Thymus (tissue), 14 donors: ENCODE measurements at places on chromosomes 3 and 15. TPM values are rescaled to one million over a fixed set of nuclear protein-coding genes. Genes with fewer than 3 reads are reported as not detected.

DNA sequence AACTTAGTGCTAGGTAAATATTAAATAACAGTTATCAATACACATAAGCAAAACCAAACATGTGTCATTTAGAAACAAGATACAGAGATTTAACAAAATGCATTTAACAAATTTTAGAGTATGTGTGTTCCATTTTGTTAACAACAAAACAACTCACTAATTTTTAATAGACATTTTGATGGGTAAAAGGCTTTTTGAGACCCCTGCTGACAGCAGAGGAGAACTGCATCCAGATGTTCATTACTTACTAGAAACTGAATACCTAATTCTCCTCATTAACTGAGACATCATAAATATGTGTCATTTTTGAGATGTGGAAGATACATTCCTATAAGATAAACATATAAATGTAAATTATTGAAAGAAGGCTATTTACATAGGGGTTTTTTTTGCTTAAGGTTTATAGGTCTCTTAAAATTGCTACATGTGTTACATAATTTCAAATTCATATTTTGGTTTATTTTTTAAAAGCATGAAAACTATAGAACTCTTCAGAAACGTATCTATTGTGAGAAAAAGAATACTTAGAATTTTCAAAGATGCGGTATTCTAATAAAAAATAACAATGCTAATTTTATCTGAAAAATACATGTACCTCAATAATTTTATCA is 1009.8 kb downstream of the TUSC7 start:
- no peaks in the 10 kb centered on the region for H3K36me3 ChIP-seq
- H3K27me3 ChIP-seq = no peaks in the 10 kb centered on the region
- H3K27ac ChIP-seq = no peak overlapping the region
- H3K4me3 ChIP-seq = no peak overlapping the region
- no peaks in the 10 kb centered on the region for H3K4me1 ChIP-seq

GRCh38 chr3:152961323-152961722 is 126.4 kb downstream of the P2RY1 start:
- H3K27ac ChIP-seq = no peak overlapping the region
- H3K27me3 ChIP-seq = no peaks in the 10 kb centered on the region
- DNase-seq = no peak
- no peaks in the 10 kb centered on the region for H3K4me1 ChIP-seq
- H3K36me3 ChIP-seq = no peaks in the 10 kb centered on the region
- H3K4me3 ChIP-seq = no peak overlapping the region

DNA sequence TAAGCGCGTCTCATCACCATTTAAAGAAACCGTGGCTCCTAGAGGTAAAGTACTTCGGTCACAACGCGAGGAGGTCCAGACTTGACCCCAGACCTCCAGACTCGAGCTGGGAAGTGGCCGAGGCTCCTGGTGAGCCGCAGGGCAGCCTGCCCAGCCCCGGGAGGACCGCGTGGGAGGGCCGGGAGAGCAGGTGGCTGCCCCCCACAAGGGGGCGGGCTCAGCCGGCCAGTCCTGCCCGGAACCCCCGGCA is at the start of gene SLC27A2:
Gene SLC27A2, plus strand, starts transcription at position 228 of the 250 bp plus-strand sequence. CDS start 232 bp downstream, outside the sequence.
- H3K27ac ChIP-seq = no peak within 1 kb of the TSS
- H3K27me3 ChIP-seq = peaks cover 6% of the 10 kb centered on the region
- H3K4me1 ChIP-seq = peaks cover 11% of the 10 kb centered on the region

DNA sequence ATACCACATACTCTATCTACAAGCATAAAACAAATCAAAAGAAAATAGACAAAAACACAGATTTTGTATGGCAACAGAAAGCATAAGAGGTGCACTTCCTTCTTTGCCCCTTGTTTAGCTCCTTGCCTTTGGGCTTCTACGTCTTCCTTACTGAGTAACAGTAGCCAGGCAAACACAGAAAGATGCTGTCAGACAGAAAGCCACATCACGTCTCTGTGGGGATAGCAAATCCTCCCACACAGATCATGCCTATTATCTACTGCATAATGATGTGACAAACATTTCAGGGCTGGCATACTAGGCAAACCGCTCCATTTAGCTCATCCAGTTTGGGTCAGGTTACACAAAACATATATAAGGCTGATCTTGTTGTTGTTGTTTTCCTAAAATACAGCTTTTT is 92.7 kb downstream of the BOC start:
- H3K4me1 ChIP-seq = no peaks in the 10 kb centered on the region
- H3K4me3 ChIP-seq = no peak overlapping the region
- no peaks in the 10 kb centered on the region for H3K27me3 ChIP-seq

GRCh38 chr3:144229953-144230352 is 258.3 kb downstream of the DIPK2A start:
- H3K27ac ChIP-seq = no peak overlapping the region
- no peaks in the 10 kb centered on the region for H3K4me1 ChIP-seq
- no peaks in the 10 kb centered on the region for H3K27me3 ChIP-seq

DNA sequence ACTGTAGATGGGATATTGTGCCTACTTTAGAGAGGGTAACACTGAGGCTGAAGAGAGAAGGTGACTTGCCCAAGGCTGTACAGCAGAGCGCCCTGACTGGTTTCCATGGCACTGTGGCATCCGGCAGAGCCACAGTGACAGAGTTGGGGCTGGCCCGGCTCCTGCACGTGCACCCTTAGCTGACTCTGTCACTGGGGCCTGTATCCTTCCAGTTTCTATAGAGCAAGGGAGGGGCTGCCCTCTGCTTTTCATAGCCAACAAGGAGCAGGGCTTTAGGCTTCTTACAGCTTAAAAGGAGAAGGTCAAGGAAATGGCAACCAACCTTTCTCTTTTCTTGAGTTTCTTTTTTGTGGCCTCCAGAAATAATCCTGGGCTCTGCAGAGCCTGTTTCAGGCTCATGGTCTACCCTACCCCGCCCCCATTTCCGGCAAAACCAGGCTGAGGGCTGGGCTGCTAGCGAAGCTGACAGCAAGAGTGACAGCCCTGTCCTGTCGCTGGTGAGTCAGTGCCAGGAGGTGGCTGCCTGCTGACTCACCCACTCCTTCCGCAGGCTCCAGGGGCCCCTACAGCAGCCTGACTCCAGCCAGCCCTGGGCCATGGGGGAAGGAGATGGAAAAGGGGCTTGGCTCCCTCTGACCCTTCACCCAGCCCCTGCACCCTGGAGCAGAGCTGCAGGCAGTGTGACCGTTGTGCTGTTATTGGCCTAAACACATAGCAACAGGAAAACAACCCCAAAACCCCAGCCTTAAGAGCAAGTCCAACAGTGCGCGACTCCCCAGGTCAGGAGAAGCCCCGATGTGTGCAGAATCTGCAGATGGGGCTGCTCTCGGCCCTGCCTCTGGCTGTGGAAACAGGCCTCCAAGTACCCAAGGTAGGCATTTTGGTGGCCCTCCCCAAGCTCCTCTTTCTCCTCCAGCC is 29.8 kb downstream of the SLC6A6 start:
- no peaks in the 10 kb centered on the region for H3K27me3 ChIP-seq
- H3K27ac ChIP-seq = peak overlapping the region; percentile 87
- peaks cover 12% of the 10 kb centered on the region for H3K36me3 ChIP-seq
- no peak overlapping the region for H3K4me3 ChIP-seq
- DNase-seq = peak; percentile 95
- peaks cover 52% of the 10 kb centered on the region for H3K4me1 ChIP-seq

DNA sequence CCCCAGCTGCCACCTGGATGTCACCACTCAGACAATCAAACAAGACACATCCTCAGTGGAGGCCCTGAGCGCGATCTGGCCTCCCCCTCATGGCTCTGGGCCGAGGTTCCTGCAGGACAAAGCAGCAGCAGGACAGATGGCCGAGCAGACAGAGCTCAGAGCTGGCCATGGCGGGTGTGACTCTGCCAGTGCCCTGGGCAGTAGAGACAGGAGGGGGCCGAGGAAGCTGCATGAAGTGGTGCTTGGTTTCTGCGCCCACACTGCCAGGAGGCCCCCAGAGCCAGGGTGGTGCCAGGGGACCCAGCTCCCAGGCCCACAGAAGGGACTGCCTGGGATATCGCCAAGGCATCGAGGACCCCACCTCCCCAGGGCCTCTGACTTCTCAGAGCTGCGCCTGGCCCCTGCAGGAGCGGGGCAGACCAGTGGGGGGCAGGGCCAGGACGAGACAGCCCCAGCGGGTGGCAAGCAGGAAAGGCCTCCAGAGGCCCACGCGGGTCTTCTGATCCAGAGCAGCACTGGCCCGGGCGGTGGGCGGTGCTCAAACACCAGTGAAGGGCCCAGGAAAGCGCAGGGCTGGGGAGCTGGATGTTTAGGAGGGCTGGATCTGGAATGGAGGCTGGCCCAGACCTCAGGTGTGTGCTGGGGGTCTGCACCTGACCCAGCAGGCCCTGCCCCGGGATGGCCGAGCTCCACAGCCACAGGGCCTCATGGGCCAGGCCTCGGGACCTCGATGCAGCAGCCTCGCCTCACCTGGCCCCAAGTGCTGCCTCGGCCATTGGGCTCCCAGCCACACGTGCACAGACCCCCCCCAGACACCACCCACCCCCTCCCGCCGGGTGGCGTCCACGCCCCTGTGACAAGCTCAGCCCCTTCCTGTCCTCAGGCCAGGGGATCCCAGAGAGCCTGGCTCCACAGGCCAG is 76.0 kb downstream of the GOLGA8G start:
- H3K4me1 ChIP-seq = no peaks in the 10 kb centered on the region
- no peak for DNase-seq
- H3K27ac ChIP-seq = no peak overlapping the region
- H3K4me3 ChIP-seq = no peak overlapping the region
- no peaks in the 10 kb centered on the region for H3K36me3 ChIP-seq

The CYP11A1 gene
- polyA plus RNA-seq = 1.0 TPM

The STXBP5L gene
- 0.02 TPM for polyA plus RNA-seq
